ENCODE measurements at places on chromosomes 11 and 22.

DNA sequence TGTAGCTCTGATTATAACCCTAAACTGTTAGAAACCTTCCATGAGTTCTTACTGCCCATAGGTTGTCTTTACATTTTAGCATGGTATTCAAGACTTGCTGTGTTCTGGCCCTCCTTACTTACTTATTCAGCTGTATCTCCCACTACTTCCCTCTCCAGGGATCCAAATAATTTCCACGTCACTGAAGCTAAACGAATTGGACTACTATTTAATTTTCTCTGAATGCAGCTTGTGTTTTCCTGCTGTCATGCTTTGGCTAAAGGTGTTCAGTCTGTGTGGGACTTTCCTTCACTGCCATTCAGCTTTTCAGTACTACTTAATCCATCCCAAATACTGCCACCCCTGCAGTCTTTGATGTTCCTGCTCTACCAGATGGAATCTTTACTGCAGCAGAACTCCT is 88.3 kb downstream of the UVRAG start:
- no peak for DNase-seq

DNA sequence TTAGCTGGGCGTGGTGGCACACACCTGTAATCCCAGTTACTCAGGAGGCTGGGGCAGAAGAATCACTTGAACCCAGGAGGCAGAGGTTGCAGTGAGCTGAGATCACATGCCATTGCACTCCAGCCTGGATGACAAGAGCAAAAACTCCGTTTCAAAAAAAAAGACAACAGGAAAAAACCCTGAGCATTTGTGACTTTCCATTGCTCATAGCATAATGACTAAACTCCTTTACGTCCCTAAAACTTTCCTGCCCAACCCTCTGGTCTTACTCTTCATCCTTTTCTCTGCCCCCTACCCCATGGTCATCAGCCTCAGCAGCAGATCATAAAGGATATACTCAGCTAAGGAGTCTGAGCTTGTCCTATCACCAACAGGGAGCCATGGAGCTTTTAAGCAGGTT is 6.8 kb upstream of the LDLRAD3 start:
- no peak for DNase-seq

- no peak for DNase-seq
These were observed 8.3 kb downstream of the MUC2 start for GRCh38 chr11:1082728-1083620.

- DNase-seq = no peak
These were observed 260.1 kb upstream of the MTNR1B start for GRCh38 chr11:92709329-92709728.

GRCh38 chr11:100353083-100353482 is 334.0 kb upstream of the ARHGAP42 start:
- DNase-seq = no peak

DNA sequence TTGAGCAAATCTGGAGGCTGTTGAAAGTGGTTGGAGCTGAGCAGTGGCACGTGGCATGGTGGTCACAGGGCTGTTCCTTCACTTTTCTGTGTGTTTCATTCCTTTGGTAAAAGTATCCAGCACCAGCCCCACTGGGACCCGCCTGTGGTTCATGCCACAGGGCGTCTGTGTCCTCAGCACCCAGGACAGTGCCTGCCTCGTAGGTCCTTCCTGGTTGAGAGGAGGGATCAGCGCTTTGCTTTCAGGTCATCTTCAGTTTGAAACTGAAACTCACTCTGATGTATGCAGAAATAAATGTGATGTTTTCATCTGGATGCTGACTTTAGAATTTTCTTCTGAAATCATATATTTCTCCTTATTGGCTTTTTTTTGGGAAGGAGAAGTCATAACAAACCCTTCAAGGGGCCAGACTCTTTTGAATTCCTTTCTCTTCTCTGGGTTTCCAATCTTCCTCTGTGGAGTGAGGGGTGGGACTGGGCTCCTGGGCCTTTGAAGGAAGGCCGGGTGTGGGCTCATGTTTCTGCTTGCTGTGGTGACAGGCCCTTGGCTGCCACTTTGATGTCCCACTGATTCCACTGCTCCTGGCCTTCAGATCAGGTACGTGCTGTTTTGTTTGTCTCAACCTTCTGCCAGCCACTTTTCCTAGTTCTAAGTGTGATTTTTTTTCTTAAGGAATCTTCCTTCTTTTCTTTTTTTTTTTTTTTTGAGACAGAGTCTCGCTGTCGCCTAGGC is 26.2 kb downstream of the TBC1D22A start:
- DNase-seq = no peak

DNA sequence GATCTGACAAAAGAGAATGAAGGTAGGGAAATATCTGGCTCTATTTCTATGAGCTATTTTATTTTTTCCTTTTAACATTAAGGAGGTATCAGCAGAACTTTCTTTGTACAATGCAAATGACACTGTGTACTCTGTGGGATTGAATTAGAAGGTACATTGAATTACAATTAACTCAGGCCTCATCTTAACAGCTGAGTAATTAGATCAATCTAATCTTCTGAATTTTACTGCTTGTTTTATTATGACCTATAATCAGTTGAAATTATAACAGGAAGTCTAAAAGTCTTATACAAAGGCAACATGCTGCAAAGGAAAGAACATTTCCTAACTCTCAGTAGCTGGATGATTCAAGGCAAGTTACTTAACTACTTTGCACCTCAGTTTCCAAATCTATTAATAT is 69.8 kb downstream of the RELT start:
- no peak for DNase-seq

DNA sequence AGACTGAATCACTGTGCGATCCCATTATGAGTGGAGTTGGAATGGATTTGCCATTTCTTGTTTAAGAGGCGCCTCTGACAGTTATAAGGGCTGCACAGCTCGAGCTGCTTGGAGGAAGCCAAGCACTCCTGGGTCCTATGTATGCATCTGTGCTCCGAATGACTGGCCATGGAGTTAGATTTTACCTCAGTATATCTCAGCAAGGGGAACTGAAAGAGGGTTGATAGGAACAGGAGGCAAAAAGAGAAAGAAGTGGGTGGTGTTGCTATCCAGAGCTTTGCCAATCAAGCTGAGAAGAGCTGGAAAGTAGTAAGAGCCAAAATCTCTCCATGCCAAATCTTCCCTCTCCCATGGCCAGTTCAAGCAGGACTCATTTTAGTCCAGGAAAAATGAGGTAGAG is 632.0 kb upstream of the KIRREL3 start:
- DNase-seq = no peak

GRCh38 chr11:91796999-91797398 is 427.6 kb upstream of the FAT3 start:
- no peak for DNase-seq

DNA sequence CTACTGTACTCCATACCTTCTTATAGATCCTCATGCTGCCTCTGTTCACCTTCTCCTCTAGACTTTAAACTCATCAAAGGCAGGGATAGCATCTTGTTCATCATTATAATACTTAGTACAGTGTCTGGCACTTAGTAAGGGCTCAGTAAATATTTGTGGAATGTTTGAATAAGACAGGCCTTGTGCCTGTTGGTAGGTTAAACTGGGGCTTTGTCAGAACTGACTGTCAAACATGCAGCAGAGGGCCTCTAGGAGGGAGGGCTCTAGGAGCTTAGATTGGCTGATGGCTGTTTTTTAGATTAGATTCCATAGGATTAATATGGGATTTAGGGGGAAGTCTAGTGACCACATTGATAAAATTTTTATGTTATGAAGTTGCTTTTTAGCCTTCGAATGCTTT is 70.8 kb downstream of the RNF169 start:
- no peak for DNase-seq

DNA sequence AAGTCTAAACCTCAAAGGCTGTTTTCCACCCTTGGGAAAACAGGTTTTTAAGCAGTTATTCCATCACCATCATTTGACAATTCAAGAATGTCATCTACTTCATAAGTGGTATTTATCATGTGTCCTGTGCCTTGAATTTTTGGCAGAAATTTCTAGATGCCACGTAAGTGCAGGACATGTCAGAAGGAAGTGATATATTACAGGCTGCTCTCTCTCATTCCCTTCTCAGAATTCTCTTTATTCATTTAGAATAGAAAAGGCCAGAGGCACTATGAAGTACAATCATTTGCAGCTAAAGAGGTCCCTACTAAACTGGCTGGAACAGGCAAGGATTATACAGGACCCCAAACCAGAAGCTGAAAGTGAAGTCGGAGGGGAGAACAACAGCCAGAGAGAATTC is 11.9 kb downstream of the RBFOX2 start:
- DNase-seq = no peak

DNA sequence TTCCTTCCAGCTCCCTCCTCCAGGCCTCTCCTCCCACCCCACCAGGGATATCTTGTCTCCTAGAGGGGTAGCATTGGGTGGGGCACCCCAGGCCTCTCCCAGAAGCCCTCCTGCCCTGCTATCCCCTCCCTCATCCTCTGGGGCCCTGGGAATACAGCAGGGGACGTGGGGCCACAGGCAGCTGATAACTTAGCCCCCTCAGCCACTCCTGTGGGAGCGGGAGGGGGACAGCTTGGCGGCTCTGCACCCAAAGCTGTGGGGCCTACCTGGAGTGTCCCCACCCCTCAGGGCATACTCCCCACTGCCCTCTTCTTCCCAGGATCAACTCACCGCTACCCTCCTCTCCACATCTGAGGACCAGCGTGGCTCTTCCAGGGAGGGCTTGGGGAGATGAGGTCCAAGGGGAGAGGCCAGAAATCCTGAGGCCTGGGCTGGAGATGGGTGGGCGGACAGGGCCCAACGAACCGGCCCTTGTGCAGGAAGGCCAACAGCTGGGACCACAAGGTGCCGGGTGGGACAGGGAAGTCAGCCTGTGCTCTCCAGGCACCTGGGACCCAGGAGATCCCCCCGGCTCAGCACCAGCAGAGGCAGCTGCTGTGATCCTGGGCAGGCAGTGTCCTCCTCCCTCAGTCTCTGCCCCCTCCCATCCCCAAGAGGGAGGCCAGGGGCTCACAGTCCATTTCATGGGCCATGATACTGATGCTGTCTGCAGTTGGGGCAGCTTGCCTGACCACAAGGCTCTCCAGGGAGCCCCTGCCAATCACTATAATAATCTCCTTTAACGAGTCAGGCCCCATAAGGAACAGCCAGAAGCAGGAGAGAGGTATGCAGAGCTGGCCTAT is 23.2 kb downstream of the NEAT1 start:
- no peak for DNase-seq

GRCh38 chr11:74726547-74727182 is 4.6 kb downstream of the CHRDL2 start:
- DNase-seq = peak; percentile 49

DNA sequence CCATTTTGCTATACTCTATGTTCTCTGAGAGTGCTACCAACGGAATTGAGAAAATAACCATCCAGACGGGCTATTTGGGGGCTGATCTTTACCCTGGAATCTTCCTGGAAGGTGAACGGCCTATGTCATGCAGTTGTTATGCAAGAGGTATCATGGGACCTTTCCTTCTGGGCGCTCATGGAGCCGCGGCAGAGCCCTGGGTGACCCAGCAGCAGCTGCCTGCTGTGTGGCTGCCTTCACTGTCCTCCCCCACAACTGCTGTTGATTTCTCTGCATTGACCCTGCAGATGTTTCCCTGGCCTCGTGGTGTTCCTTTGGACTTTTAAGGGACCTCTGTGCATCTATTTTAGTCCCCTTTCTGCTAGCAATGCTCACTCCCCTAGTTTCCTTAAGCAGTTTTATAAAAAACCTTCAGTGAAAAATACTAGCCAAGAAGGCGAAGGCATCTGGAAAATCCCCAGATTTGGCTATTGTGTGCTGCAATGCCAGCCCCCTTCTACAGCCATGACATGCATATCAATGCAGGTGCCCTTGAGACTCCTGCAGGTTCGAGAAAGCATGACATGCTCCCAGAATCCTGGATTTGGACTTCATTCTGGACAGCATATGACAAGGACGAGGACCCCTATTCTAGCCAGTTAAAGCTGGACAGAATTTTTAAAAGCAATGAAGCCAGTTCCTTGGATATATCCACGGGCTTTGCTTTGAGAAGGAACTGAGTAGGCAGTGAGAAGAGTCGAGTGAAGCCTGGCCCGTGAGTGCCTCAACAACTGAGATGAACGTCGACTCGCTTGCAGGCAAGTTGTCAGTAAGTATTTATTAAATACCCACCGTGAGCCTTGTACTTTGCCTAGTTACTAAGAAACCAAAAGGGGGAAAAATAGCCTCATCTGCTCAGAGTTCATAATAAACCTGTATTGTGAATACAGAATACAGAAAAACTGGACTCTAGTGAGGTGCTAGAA is at the start of gene SLC25A18:
Gene SLC25A18 (plus strand): TSS at position 593 of the 965 bp plus-strand sequence. CDS start 16,447 bp downstream, outside the sequence.
- DNase-seq = no peak

- no peak for DNase-seq
These were observed 61.1 kb downstream of the LINC01488 start for GRCh38 chr11:69542314-69543168.

DNA sequence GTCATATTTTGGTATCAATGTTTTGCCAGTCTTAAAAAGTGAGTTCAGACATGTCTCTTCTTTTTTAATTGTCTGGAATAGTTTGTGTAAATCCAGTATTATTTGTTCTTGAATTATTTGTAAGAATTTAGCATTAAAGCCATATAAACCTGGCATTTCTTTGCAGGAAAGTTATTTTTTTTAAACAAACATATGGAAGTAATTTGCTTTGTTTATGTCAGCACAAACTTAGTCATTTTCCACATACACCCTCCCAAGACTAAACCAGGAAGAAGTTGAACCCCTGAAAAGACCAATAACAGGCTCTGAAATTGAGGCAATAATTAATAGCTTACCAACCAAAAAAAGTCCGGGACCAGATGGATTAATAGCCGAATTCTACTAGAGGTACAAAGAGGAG is 9.1 kb upstream of the CCDC81 start:
- no peak for DNase-seq

DNA sequence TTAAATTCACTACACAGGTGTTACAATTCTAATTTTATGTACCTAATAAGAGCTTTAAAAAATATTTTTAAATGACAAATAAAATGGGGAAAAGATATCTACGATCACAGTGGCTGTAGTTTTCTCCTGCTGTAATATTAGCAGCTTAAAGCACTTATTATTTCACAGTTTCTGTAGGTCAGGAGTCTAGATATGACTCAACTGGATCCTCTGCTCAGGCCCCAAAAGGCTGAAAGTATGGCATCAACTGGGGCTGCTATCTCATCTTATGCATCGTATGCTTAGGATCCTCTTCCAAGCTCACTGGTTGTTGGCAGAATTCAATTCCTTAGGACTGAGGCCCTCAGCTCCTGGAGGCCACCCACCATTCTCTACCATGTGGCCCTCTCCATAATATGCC is 12.8 kb downstream of the FBXO3 start:
- no peak for DNase-seq

DNA sequence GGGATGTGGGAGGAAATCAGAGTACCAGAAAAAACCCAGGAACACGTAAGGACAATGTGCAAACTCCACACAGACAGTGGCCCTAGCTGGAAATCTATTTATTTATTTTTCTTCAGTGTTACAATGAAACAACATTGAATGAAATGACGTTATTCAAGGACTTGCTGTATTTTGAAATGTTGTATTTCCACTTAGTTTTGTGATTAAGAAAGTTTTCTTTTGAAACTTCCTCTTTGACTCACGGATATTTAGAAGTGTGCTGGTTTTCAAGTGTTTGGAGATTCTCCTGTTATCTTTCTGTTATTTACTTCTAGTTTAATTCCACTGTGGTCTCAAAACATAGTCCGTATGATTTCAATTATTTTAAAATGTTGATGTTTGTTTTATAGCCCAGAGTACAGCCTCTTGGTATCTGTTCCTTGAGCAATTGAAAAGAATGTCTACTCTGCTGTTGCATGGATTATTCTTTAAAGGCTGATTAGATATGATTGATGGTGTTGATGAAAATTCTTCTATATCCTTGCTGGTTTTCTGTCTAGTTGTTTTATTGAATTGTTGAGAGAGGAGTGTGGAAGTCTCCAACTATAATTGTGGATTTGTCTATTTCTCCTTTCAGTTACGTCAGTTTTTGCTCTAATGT is 141.0 kb downstream of the ARHGAP20 start:
- no peak for DNase-seq

- no peak for DNase-seq
These were observed 23.9 kb downstream of the ELFN2 start for GRCh38 chr22:37403267-37403960.

GRCh38 chr11:100923555-100923954 is 206.1 kb downstream of the PGR start:
- no peak for DNase-seq
